ENCODE measurements at places on chromosomes 16 and 17.

DNA sequence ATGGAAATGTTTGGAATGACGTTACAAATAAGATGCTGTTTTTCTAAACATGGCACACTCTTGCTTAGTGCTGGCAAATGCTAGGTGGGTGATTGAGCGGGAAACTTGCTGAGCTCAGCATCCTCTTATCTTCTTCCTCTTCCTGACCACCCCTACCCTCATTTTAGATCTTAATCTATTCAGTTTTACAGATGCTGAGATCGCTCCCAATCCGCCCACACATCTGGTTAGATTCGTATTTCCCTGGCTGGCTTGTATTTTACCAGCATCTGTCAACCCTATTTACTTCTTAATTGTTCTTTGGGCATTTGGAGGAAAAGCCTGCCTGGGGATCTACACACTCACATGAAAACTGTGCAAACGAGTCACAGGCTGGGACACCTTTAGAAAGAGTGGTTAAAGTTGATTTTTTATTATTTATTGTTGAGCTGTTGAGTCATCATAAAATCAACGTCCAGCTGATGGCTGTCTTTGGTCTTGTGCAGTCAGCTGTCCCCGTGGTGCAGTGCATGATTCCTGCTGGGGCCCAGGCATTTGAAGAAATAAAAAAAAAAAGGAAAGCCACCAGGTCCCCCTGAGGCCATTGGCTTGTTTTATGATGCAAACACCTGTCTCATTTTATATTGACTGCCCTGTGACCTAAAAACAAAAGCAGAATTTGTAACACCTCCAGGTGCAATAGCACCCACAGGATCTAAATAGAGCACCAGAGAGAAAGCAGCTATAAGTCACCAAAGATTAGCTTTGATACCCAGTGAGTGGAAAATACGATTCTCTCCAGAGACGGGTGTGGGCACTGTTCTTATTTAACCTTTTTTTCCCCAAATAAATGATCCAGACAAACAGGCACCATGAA lies 258.6 kb downstream of the HS3ST3B1 start:
- DNase-seq: no peak

DNA sequence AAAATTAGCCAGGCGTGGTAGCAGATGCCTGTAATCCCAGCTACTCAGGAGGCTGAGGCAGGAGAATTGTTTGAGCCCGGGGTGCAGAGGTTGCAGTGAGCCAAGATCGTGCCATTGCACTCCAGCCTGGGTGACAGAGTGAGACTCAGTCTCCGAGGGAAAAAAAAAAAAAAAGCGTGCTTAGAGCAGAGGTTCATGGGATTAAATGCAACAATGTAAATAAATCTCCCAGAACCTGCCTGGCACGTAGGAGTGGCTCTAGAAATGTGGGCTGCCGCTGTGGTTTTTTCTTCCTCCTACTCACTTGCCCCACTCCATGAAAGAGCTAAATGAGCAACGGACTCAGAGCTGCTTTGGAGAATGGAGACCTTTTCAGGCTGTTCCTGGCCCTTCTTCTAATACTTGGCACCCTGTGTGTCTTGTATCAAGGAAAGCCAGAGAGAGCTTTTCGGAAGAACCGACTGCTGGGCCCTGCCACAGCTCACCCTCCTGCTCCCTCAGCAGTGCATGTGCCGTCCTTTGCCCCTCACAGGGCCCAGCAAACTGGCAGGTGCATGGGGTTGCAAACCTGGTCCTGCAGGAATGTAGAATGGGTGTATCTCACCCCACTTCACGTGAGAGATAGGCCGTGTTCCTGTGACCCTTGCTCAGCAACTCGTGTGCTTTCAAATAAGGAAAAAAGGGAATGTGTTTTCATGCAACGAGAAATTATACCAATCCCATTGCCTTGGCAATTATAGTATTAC lies 52.0 kb downstream of the LDHD start:
- no peak for DNase-seq

DNA sequence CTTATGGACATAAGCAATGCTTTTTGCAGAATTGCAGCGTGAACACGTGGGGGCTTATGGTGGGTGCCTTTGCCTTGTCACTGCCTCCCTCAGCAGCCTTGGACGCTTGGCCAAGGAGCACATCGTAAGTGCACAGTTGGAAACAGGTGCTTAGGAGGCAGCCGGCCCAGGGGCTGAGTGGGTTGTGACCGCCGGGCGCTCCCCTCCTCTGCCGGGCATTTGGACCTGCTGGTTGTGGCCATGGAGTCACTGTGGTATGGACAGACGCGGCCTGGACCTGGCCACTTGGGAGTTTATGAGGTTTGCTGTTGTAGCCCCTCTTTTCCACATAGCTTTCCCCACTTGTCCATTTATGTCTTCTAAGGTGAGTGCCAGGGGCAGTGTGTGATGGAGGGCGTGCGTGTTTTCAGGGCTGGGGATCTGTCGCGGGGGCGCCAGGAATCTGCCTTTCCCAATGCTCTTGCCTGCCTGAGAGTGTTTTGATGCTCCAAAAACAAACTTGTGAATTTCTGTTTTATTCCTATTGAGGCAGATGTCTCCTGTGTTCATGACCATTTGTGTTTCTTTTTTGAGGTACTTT lies 49.2 kb downstream of the PDPK1 start:
- DNase-seq: no peak

GRCh38 chr17:64519601-64520000 lies 12.8 kb downstream of the CEP95 start:
- no peak for DNase-seq

GRCh38 chr16:80526418-80527061 lies 14.3 kb upstream of the DYNLRB2 start:
- peak; percentile 34 for DNase-seq

DNA sequence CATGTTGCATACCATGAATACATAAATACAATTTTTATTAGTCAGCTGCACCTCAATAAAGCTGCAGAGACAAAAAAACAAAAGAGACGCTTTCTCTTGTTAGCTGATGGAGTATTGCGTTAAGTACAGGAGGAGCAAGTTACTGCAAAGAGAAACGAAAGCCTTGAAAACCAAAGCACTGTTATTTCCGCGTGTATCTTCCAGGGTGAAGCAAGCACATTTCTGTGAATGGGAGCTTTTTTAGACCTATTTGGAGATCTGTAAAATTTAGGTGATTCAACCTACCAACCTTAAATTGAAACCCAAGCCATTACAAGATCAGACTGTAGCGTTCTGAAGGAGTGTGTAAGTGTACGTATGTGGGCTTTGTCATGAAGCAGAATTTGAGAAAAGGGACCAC lies 390.4 kb downstream of the SOX9 start:
- DNase-seq: no peak

DNA sequence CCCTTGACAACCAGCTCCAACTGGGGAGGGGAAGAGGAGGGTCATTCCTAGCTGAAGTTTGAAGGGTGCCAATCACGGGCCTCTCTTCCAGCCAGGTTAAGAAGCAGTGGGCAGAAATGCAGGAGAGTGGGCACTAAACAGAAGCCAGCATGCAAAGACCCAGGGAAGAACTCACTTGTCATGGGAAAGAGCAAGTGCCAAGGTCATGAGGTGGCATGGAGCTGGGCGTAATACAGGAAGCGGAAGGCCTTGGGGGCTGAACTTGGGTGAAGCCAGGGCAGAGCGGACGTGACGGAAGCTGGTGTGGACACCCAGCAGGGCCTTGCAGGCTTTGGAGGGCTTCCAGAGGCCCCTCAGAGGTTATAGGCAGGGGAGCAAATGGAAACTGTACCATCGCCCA lies 302.1 kb downstream of the MAF start:
- DNase-seq: no peak

- no peak for DNase-seq
Measured at GRCh38 chr17:8611619-8612298, 18.8 kb downstream of the MYH10 start.

DNA sequence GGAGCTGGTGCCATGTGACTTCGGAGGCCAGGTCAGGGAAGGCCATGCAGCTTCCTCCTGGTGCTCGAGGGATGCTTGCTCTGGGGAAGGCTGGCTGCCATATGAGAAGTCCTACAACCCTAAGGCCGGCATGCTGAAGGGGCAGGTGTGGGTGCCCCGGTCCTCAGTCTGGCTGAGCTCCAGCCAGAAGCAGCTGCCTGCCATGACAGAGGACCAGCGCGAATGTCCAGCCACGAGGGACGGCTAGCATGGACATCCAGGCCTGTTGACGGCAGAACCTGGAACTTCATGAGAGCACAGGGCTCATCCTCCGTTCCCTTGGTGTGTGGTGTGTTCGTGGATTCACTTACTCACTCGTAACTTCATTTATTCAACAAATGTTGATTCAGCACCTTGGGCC lies 140.6 kb downstream of the IRF8 start:
- DNase-seq: no peak

- no peak for DNase-seq
Measured at GRCh38 chr16:83517398-83517797, 290.4 kb upstream of the HSBP1 start.

DNA sequence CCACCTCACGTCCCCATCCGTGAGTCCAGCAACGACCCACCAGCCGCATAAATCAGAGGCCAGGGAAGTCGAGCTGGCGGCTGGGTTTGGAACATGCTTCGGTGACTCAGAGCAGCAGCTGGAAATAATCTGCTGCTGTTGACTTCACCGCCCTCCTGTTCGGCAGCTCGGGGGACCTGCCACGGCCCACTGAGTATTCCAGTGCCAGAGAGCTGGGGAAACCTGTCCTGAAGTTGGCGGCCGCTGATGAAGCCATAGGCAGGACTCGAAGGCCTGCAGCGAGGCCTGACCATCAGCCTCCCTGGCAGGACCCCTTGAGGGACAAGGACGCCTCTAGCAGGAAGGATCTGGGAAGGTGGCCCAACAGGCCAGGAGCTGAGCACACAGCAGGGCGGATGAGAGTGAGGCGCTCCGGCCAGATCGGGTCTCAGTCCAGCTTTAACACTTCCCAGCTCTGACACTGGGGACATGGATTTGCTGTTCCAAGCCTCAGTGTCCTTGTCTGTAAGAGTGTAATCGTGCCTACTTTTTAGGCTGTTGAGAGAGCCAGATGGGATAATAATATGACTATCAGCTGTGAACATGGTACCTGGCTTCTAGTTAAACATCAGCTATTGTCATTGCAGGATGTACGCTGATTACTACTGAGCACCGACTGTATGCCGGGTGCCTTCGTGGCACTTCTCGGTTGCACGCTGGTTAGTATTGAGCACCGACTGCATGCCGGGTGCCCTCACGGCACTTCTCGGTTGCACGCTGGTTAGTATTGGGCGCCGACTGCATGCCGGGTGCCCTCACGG lies 50.4 kb upstream of the CIBAR2 start:
- DNase-seq: no peak

- DNase-seq: no peak
Measured at GRCh38 chr17:50544516-50544915, 2.5 kb upstream of the SPATA20 start.

DNA sequence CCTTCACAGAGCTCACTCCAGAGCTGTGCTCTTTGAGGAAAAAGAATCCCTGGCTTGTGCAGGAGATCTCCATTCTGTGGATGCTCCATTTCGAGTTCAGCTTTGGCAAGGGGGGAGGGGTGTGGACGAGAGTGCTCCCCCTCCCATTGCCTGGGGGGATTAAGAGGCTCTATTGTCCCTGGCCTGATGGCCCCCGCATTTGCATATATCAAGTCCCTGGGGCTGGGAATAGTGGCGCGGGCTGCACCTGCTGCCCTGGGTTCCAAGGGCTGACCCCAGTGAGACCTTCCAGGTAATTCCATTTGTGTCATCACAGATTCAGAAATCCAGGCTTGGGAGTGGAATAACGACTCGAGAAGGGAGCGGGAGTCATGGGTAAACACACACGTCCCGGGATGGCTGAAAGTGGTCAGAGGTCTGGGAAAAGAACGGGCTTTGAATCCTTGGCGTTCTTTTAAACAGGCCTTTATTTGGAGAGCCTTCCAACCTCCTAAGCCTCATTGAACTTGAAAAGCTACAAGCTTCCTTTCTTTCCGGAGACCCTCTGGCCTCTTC lies 479.3 kb downstream of the HS3ST3B1 start:
- no peak for DNase-seq

GRCh38 chr17:8123695-8124349 lies at the start of gene HES7:
Gene HES7 (minus strand): TSS chr17:8124106. CDS start chr17:8124084, 22 bp downstream.
- no peak for DNase-seq

DNA sequence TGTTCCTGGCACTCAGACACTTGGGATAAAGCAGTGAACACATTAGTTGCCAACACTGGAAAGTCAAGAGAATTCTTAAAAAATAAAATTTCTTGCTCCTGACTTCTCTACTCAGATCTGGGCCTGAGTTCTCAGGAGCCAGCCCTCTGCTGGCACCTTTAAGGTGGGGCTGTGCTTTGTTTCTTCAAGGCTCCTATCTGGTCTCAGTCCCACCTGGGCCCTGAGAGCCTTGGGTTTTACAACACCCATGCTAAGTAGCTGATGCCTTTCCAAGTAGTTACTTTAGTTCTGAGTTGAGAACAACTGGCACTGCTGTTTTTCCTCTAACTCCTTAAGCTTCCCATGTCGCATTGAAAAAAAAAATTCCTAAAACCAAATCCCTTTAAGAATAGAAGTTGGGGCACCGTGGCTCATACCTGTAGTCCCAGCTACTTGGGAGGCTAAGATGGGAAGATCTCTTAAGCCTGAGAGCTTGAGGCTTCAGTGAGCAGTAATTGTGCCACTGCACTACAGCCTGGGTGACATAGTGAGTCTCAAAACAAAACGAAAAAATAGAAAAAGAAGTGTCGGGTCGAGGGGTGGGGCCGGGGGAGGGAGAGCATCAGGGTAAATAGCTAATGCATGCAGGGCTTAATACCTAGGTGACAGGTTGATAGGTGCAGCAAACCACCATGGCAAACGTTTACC lies 16.6 kb downstream of the CHAD start:
- DNase-seq: no peak

DNA sequence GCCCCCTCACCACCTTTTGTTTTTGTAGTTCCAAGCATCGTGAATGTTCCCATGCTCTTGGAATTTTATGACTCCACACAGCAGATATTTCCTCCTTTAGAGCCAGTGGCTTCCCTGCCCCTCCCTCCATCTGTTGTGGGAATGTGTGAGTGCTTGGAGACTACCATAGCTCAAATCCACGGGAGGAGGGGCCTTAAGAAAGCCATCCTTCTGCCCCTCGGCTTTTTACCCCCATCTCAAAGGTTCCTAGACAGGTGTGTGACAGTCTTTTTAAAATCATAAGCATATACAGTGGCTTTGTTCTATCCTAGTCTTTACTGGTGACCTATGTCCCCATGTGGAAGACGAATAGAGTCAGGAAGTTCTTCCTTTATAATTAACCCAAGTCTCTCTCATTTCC lies 47.2 kb downstream of the YPEL2 start:
- no peak for DNase-seq

GRCh38 chr17:48213797-48214196 lies 106.2 kb downstream of the SNX11 start:
- DNase-seq: no peak

- no peak for DNase-seq
Measured at GRCh38 chr17:35586569-35587073, 501 bp upstream of the AP2B1 start.

GRCh38 chr17:22158364-22158763 lies 466.0 kb downstream of the KCNJ18 start:
- no peak for DNase-seq

Data from activated CD4-positive, CD25-positive, alpha-beta regulatory T cell treated with anti-CD3 and anti-CD28 coated beads, Interleukin-2, amount 50 U/mL, for 16 hours (primary cell).